ENCODE measurements at places on chromosomes 7 and 10.

DNA sequence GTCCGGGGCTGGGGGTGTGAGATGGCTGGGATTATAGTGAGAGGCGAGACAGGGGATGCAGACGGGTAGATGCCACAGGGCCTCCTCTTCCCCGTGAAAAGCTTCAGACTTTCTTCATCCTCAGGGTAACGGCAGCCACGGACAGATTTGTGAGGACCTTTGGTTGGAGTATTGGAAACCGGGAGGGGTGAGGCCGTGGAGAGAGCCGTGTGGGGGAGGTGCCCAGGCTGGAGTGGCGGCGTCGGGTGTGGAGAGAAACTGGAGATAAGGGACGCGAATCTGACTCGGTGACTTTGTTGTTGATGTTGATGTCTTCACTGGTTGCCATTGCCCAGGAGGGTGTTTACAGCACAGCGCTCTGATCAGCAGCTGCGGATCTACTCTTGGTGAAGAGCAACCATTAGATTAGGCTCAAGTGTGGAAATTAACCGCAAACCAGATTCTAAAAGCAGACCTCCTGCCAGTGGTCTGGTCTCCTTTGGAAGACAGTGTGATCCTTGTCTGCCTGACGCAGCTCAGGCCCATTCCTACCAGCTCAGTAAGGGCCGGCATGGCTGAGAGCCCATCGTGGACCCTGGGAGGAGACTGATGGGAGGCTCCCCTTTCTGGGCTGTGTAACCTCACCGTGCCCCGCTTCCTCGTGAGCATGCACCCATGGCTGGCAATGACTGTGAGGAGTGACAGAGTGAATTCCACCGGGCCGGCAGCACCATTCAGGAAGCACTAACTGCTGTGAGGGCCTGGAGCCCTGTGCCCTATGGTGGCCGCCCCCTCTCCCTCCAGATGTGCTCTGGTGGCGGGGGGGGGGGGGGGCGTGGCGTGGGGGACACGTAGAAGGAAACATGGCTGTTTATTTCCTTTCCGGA lies 90.3 kb downstream of the INPP5A start:
- DNase-seq: no peak

DNA sequence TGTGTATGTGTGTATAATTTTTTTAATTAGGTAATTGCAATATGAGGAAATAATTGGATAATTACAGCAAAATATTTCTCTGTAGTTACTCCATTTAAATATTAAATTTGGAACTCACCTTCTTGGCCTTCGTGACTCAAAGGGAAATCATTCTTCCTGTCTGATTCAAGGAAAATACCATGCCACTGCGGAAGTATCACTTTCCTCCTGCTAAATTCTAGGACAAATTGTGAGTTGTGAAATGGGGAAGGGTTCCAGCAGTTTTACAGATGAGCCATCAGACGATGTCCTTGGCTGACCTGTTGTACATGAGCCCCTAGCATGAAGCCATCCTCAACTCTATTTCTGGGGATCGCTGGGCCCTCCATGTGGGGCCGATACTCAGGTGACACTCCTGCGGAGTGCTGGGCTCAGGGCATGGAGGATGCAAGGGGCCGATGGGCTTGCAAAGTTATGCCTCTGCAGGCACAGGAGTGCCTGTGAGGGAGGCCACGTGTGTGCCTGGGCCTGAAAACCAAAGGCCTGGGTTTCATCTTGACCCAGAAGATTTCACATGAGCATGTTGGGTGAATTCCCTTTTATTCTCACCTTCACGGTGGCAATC lies 179.6 kb upstream of the TCERG1L start:
- DNase-seq: no peak

DNA sequence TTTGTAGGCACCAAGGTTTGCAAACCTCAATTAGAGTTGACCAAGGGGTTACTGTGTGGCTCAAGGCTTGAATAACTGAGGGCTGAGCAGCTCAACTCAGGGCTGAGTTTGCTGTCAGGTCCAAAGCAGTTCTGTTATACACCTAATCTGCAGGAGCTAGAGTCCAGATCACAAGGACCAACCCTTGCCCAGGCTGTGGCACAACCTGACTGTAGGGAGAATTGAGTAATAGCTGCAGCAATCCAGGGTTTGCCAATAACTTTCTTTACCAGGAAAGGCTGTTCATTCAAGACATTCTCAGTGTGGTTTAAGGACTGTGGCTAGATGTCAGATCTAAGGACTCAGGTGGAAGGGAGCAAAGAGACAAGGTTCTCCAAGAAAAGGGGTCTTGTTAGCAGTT lies 115.6 kb upstream of the IMMP2L start:
- no peak for DNase-seq

GRCh38 chr10:86497621-86498020 lies 24.0 kb downstream of the WAPL start:
- DNase-seq: no peak

DNA sequence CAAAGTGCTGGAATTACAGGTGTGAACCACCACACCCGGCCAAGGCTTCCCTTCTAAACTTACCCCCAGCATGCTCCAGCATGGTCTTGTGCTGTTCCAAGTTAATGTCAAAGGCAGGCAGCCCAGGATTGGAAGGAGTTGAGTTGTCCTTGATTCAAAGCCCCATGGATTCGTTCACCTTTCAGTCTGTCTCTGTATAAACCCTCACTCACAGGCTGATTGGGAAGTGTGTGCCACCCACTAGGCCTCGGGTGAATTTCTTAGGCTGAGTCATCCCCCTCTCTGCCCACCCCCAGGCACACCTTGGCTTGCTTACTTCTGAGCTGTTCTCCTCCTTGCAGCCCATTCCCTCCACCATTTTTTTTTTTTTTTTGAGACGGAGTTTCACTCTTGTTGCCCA lies 13.3 kb upstream of the PRDX3 start:
- DNase-seq: no peak

DNA sequence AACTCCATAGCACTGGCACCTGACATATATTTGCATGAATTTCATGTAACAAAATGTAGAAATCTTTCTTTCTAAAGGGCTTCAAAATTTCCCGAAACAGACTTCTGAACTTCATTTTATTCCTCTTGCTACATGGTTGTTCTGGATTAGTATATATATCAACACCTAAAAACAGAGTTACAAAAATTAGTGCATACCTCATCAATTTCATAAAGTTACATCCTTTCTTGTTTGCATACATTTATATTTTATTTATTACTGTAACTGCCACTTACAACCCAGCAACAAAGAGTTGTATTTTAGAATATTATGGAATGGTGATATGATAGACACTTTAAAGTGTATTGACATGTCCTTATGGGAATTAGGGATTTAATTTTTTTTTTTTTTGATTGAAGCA lies 2.0 kb upstream of the ITGB8 start:
- DNase-seq: no peak

- no peak for DNase-seq
Observed at GRCh38 chr7:80183900-80184685, 49.5 kb downstream of the GNAI1 start.

- DNase-seq: no peak
Observed at GRCh38 chr10:85720931-85721590, 645.5 kb downstream of the GRID1 start.

DNA sequence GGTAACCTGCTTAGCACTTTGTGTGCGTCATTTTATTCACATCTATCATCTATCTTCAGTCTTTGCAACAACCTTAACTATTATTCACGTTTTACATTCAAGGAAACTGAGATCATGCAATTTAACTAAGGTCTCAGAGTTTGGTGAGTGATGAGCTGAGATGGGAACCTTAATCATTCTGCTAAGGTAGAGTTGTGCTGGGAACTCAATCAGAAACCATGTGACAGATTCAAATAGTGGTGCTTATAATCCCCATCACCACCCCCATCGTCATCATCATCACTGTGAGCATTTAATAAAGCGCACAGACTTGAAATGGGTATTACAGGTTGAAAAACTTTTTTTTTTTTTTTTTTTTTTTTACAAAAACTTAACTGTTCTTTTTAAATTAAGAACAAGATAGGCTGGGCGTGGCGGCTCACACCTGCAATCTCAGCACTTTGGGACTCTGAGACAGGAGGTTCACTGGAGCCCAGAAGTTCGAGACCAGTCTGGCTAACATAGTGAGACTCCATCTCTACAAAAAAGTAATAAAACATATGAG lies 160.9 kb downstream of the PIP4K2A start:
- DNase-seq: no peak

GRCh38 chr7:122767339-122767738 lies 64.6 kb upstream of the RNF148 start:
- no peak for DNase-seq

GRCh38 chr7:139640681-139641080 lies 117.2 kb downstream of the CLEC2L start:
- DNase-seq: no peak

DNA sequence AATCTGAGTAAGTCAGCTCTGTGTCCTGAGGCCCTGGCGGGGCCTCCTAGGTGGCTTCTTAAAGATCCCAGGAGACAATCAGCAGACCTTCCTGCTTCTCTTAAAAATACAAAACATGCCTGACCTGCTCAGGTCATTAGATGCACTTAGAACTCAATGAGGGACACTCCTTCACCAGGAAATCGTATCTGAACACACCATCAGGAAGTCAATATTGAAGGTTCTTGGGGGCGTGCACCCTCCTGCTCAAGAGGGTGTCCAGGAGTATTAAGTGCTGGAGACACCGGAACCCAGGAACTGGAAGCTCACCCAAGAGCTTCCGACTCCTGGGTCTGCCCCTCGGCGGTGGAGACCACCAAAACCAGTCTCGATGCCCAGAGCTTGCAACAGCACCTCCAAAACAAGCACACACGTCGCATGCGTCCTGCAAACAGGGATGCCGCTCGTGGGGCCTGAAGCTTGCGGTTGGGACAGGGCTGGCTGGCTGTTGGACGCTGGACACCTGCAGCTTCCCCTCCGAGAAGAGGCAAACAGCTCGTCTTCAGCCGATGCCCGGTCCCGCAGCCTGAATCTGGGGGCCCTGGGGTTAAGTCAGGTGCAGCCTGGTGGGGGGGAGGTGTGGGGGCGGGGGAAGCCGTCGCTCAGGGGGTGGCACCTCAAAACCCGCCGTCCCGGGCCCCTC lies 803 bp downstream of the RAPGEF5 start:
- no peak for DNase-seq

DNA sequence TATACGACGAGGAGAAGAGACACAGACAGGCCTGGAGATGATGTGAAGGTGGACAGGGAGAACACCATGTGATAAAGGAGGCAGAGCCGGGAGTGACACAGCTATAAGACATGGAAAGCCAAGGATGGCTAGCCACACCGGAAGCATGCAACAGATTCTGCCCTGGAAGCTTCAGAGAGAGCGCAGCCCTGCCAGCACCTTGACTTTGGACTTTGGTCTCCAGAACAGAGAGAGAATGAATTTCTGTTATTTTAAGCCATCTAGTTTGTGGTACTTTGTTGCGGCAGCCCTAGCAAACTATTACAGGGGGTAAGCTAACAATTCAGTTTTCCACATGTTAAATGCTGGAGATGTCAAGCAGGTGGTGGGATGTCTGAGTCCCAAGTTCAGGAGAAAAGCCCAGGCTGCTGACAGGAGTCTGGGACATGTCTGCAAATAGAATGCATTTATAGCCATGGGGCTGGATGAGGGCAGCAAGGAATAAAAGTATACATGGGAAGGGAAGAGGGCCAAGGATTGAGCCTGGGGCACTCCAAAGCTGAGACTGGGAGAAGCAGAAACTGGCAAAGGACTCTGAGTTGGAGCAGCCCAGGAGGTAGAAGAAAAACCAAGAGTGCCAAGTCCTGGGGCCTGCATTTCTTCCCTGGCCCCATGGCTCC lies 65.1 kb downstream of the ATXN7L1 start:
- no peak for DNase-seq

GRCh38 chr7:132739271-132739955 lies 163.1 kb upstream of the PLXNA4 start:
- DNase-seq: no peak

- DNase-seq: no peak
Observed at GRCh38 chr10:58886406-58886805, 290.0 kb upstream of the PHYHIPL start.

GRCh38 chr7:73811760-73812168 lies 19.0 kb upstream of the CLDN4 start:
- DNase-seq: peak; percentile 45

- DNase-seq: no peak
Observed at GRCh38 chr10:14820010-14820774, 17.6 kb downstream of the CDNF start.

GRCh38 chr10:94115725-94116124 lies 122.0 kb downstream of the PLCE1 start:
- DNase-seq: no peak

GRCh38 chr10:89100680-89101079 lies 106.4 kb downstream of the CH25H start:
- DNase-seq: no peak

GRCh38 chr7:99601656-99602310 lies 3.7 kb downstream of the TMEM225B start:
- DNase-seq: no peak

DNA sequence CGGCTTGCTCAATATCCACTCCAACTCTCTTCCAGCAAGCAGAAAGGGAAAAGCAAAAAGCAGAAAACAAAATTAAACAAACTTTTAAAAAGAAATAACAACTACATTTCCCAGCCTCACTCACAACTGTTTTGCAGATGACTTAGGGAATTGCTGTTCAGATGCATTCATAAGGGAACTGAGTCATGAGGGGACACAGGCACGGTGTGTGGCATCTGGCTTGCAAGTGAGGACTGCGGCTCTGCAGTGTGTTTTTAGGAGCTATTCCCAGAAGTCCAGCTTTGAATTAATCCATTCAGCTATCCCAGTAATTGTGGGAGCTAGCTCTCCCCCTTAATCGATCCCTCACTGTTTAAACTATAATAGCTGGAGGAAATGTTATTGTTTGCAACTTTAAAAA lies 30.3 kb downstream of the PTN start:
- no peak for DNase-seq

- no peak for DNase-seq
Observed at GRCh38 chr10:61921143-61921542, 19.6 kb downstream of the ARID5B start.

GRCh38 chr10:17004801-17005380 lies 124.7 kb downstream of the CUBN start:
- DNase-seq: no peak

- DNase-seq: peak; percentile 14
Observed at GRCh38 chr7:143305423-143306070, 10.4 kb upstream of the CLCN1 start.

Measured in activated CD8-positive, alpha-beta memory T cell treated with anti-CD3 and anti-CD28 coated beads for 1 hour (primary cell).